NCI-H1417 (cell line): ENCODE measurements at places on chromosomes 6 and 20.

- DNase-seq: no peak
Observed at GRCh38 chr20:25223765-25224720, 23.8 kb upstream of the PYGB start.

DNA sequence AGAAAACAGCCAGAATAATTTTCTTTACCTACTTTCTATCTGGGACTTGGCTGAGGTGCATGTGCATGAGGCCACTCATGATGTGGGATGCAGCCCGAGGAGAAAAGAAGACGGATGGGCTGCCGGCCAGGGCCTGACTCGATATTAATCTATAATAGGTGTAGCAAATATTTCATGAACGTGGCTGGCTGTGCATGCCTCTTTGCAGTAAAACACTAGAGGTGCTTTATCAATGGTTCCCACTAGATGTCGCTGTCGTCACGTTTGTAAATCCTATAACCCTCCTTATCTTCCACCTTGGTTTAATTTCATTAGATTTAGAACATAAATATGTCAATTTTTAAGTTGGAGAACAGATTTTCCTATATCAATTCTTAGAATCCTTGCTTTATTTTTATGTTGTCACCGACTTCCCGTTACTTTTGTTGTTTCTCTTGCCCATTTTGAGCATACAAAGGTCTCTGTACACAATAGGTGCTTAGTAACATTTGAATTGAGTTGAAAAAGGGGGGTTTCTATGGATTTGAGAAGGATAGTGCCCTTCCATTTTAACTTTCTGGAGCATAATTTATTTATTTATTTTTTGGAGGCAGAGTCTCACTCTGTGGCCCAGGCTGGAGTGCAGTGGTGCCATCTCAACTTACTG is 19.6 kb upstream of the FERMT1 start:
- peak; percentile 63 for DNase-seq

DNA sequence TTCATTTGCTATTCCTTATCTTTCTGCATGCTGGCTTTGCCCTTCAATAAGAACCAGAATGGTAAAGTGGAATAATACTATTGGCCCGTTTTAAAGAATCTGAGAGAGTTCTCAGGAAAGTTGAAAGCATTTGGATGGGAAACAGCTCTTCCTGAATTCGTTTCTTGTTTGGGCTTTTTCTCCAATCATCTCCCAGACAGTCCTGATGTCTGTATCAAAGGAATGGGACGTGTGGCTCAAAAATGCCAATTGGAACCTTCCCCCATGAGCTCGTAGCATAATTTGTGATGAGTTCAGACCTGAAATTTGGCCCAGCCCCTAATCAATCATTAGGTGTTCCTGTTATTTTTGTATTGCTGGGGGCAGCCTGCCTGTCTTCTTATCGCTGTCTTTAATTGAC is 75.8 kb upstream of the BACH2 start:
- DNase-seq: no peak

DNA sequence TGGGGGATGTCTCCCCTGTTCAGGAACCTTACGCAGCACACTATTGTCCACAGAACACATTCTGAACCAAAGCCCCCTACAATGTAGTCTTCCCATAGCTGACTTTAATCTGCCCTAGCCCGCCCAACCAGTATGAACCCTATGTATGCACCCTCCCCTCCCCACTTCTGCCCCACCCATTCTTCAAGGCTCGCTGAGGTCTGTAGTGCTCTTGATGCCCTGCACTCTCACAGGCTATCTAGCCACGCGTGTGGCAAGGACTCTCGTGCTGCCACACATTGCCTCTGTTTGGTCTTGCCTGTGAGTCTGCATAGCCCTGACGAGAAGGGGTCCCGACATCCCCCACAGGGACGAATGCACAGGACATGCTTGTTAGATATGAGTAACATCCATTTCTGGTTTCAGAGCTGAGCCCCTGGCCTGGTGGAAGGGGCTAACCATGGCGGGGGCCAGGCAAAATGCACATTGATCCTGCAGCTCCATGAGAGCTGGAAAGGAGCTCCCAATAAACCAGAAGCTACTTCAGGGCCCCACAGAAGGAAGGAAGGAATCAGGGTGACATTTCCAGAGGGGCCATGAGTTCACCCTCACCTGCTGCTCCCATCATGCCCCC is 22.6 kb downstream of the MOCS1 start:
- no peak for DNase-seq

DNA sequence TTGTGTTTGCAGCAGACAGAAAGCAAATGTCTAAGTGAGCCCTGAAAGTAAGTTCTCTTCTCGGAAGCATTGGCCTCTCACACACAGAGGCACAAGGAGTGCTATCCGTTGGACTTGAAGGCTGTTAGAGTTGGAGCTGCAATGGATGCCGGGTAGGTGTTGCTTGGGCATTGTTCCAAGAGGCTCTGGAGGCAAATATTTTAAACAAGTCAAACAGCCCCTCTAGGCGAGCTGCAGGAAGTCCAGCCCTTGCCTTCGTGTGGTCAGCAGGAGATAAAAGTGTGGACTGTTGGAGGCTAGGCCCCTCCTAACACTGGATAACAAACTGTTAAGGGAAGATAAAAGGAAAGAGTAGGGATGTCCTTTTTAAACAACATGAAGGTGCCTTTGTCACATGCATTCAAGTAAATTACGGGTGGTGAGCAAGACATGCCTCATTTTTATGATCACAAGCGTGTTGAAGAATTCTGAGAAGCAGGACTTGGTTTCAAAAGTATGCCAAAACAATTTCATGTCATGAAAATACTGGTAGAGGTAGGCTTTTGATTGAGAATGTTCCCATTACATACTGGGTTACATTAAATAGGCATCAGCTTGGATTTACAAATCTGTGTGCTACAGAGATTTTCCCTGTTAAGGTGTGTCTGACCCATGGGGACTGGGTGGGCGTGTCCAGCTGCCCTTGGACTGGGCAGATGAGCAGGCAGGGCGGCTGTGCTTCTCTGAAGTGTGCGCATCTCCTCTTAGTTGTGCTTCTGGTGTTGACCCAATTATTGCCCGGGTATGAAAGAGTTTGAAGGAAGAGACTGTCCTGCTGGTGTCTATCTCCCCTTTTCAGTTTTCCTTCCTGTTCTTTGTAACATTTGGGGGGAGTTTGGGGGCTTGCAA is 57.5 kb downstream of the RREB1 start:
- peak; percentile 40 for DNase-seq

DNA sequence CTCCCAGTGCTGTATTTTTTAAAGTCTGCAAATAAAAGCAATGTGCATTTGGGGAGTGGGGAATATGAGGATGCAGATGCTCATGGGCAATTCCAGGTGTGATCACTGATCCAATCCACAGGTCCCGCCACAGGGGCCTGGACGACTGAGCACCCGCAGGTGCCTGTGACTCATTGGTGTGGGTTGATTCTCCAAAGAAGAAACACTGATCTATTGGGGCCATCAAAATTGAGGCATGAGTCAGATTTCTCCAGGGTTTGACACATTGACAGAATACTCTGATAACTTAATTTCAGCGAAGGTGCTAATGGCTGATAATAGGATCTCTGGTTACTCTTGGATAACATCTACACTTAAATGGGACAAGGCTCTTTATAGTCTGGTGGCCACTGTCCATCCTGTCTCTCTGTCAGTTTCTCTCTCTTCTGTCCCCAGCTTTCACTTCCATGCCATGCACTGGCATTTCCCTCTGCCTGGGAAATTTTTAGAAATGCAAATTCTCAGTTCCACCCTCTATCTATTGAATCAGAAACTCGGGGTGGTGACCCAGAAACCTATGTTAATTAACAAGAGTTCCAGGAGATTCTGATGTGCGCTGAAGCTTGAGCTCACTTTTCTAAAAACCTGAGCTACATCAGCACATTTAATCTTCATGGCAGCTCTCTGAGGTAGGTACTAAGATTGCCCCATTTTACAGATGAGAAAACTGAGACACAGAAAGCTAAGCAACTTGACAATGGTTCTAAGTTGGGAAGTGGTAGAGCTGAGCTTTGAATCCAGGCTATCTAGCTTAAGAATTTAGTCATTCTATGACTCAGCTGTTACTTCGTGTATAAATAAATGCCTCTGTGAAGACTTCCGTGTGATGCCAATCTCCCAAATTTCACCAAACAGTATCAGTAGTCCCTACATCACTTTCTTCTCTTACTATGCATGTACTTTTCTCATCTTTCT is 10.2 kb upstream of the RCAN2 start:
- no peak for DNase-seq

DNA sequence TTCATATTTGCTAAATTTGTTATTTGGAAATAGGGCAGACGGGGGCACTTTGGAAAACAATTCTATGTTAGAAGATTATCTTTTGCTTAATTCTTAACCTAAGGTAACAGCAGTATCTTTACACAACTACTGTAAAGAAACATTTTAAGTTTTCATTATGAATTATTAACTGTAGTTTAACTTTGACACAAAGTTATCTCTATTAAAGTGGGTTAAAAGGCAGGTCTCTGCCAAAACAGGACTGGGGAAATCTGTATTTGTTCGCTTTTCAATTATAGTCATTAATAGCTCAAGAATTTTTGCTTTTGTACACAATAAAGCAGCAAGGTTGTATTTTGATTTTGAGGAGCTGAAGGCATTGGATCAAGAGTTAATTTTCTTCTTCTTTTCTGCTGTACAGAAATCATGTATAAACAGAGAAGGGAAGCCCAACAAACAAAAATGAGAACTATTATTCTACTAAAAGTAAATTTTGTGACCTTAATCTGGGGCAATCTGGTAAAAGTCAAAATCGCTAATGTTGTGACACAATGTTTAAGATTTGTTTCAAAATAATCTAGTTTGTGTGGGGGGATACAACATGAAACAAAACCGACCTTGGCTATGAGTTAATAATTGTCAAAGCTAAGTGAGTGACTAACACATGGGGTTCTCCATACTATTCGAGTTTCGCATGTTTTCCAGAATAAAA is 2.9 kb downstream of the STAU1 start:
- no peak for DNase-seq

DNA sequence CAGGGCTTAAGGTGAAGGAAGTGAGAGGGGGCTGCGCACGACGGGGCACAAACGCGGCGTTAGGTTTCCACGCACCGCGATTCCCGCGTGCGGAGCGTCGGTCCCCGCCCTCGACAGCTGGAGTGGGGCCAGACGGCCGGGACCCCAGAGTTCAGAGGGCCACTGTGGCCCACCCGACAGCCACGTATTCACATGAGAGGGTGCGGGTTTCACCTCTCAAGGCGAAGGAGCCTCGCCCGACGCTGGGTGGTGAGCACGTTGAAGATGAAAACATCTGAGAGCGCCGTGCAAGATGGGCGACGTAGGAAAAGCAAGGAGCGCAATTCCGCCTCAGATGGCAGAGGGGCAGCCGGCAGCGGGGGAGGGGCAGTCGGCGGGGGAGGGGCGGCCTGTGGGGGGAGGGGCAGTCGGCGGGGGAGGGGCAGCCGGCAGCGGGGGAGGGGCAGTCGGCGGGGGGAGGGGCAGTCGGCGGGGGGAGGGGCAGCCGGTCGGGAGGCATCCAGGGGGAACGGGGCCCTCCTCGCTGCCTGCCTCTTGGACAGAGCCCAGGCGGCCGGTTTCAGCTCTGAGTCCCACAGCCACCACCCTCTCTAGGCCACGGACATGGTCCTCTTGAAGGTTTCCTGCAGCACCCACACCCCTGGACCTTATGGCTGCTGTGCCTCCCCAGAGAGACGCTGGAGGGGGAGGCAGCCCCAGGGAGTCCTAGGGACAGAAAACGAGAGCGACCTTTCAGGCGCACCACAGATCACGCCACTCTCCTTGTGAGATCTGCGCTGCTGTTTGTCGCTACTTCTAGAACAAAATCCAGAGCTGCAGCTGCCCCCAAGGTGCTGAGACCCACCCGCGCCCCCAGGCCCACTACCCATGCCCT is 113.7 kb downstream of the DLL1 start:
- peak; percentile 60 for DNase-seq

DNA sequence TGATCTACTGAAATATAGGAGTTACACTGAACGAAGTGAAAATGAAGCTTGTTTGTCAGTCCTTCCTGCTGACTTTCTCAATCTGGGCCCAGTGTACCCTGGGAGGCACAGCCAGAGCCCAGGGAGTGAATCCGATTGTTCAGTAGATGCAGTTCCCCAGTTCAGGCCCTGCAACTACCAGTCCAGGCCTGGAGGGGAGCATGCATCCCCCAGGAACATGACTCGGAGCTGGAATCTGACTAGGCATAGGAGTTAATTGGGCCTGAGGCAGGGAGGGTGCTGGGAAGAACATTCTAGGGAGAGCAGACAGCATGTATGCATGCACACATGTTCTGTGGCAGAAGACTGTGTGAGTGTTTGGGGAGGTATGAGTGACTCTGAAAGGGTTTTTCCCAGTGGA is 42.1 kb downstream of the PHACTR3 start:
- DNase-seq: no peak

GRCh38 chr6:170291271-170292110 is 613 bp upstream of the DLL1 start:
- peak; percentile 97 for DNase-seq

- no peak for DNase-seq
Observed at GRCh38 chr6:27478141-27478705, 5.3 kb upstream of the ZNF184 start.
